Fibroblast of skin of scalp (primary cell): ENCODE measurements at places on chromosomes 7 and 10.

- no peak for DNase-seq
Observed at GRCh38 chr10:89248990-89249389, 2.6 kb downstream of the LIPA start.

DNA sequence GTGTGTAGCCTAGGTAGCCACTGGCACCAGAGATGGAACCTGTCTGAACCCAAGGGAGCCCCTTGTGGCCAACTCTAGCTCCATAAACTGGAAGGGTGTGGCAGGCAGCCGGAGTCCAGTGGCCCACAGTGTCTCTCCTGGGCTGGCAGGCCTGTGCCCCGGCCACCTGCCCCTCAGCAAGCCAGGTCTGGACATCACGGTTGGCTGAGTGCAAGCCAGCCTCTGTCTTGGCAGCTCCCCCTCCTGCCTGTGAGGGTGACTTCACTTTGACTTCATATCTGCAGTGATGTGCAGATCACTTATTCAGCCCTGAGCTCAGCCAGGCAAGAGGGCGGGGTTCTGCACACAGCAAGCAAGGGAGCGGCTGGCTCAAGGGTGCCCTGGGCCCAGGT lies 1.3 kb upstream of the RET start:
- DNase-seq: no peak

DNA sequence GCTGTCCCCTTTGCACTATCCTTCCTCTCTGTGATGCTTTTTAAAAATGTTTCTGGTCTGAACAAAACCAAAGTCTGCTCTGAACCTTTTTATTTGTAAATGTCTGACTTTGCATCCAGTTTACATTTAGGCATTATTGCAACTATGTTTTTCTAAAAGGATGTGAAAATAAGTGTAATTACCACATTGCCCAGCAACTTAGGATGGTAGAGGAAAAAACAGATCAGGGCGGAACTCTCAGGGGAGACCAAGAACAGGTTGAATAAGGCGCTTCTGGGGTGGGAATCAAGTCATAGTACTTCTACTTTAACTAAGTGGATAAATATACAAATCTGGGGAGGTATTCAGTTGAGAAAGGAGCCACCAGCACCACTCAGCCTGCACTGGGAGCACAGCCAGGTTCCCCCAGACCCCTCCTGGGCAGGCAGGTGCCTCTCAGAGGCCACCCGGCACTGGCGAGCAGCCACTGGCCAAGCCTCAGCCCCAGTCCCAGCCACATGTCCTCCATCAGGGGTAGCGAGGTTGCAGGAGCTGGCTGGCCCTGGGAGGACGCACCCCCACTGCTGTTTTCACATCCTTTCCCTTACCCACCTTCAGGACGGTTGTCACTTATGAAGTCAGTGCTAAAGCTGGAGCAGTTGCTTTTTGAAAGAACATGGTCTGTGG lies 11.4 kb upstream of the CSGALNACT2 start:
- DNase-seq: no peak

DNA sequence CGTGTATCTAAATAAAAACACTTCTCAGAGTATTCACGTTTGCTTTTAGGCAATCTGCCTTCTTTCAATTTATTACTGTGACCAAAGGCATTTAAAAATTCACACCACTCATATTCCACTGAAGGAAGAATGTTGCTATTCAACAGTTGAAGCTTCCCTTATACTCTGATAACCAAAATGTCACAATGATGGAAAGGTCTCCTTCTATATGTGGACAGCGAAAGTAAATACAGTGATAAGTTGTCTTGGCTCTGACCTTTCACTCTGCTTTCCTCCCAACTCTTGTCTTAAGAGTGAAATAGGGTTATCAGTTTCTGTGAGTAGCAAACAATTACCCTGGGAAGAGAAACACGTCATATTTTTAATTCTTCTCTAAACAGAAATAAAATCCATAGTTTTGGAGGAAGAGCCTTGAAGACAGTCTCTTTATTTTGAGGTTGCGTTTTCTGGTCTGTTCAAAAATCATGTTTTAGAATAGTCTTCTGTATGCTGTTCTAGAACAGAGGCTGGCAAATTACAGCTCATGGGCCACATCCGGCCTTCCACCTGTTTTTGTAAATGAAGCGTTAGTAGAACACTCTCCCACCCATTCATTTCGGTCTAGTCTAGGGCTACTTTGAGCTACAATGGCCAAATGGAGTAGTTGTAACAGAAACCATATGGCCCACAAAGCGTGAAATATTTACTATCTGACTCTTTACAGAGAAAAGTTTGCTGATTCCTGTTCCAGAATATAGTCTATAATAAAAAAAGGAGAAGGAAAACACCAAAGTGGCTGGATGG lies 41.3 kb downstream of the ETV1 start:
- no peak for DNase-seq

GRCh38 chr7:96174812-96175211 lies 147.1 kb downstream of the SLC25A13 start:
- no peak for DNase-seq

- DNase-seq: no peak
Observed at GRCh38 chr10:60488111-60488669, 98.5 kb upstream of the ANK3 start.

DNA sequence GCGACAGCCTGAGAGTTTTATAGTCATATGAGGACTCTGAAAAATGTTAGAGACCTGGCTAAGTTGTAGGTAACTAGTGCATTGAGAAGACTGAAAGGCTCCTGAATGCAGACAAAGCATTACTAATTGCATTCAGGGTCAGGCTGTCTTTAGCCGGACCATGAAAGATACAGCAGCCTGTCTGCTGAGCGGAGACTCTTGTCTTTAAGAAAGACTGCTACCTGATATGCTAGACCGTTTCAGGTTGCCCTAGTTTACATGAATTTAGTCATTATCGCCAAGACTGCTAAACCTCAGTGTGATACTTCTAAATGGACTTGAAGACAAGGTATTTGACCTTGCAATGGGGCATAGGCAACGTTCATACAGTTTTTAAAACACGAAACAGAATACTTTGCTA lies 81.2 kb downstream of the BMPR1A start:
- no peak for DNase-seq

GRCh38 chr10:92761571-92761970 lies 71.8 kb downstream of the HHEX start:
- DNase-seq: peak; percentile 46

- DNase-seq: no peak
Observed at GRCh38 chr7:129690701-129691100, 79.2 kb downstream of the NRF1 start.

DNA sequence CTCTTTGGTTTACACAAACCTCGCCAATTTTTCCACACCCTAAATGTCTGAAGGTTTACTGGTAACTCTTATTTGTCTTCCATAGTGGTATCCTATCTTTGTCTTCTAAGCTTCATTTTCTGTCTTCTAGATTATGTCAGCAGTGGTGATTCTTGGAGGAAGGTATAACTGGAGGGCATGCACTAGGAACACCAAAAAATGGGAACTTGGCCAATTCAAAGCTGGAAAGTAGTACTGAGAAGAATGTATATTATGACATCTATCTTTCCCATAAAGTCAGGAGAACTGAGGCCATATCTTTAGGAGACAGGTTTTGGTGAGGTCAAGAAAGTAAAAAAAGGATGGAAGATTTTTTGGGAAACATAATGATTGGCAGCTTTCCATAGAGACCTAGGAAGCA lies 113.3 kb downstream of the CPEB3 start:
- peak; percentile 8 for DNase-seq

GRCh38 chr7:15457990-15458955 lies 103.5 kb downstream of the AGMO start:
- peak; percentile 67 for DNase-seq

- no peak for DNase-seq
Observed at GRCh38 chr10:31081937-31082840, 50.5 kb upstream of the ZNF438 start.

DNA sequence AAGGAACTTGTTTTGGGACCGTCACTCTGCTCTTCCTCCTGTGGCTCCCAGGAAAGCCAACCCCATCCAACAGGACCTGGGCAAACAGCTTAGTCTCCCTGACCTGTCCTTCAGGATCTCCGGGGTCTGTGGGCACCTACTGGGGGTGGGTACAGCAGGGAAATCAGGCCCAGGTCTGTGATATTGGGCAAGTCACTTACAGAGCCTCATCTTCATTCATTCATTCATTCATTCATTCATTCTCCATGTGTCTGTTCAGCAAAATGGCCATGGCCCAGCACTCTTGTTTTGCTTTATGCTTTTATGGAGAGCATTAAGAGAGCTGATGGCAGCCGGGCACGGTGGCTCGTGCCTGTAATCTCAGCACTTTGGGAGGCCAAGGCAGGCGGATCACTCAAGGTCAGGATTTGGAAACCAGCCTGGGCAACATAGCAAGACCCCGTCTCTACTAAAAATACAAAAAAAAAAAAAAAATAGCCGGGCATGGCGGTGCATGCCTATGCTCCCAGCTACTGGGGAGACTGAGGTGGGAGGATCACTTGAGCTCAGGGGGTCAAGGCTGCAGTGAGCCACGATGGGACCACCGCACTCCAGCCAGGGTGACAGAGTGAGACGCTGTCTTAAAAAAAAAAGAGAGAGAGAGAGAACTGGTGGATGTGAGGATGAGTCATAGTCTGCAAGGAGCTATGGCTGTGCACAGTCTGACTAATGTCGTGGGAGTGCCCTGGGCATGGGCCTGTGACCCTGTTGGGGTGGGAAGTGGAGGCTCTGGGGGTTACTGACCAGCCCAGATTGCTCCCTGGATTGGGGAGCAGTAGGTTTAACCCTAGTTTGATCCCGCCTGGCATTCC lies 54.3 kb downstream of the CLIP2 start:
- peak; percentile 74 for DNase-seq

DNA sequence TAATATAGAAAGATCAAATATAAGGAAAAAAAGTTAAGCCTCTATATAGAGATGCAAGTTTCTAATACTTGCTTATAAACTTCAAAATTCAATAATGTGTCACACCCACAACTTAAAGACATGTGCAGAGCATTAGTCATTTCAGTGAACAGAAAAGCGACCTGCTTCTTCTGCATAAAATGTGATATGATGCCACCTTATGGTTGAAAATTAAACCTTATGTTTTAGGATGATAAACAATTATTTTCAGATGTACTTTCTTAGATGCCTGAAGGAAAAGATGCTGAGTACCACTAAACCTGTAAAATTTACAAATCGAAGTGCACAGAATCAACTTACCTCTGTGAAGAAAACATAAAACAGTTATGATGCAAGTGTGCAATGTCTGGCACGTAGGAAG lies 96.0 kb downstream of the MTERF1 start:
- peak; percentile 76 for DNase-seq

DNA sequence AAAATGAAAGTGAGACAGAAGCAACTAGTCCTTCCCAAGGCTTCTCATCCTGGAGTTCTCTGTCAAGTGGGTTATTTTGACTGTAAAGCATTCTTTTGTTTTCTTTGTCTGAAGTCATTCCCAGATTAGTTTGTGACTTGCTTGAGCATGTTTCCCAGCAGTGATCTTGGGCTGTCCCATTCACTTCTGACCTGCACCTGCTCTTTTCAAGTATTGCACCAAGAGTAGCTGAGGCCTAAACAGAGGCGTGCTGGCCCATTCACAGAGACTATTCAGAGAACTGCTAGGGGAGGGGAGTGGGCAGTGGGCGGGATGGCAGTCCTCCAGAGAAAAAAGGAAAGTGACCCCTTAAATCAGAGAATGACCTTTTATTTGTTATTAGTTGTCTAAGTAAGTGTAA lies 61.3 kb downstream of the CACNA2D1 start:
- no peak for DNase-seq

DNA sequence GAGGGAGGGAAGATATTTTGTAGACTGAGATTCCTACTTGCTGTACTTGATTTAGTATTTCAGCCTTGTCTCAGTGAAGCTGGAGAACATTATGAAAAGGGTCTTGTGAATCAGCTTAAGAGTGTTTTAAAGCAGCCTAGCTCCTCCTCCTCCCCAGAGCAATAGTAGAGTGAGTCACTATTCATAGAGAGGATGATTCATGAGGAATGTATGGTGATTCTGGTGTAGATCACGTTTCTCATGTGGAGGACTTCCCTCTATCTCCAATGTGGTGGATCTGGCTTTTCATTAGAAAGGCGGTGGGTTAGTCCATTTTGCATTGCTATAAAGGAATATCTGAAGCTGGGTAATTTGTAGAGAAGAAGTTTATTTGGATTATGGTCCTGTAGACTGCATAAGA lies 340.1 kb upstream of the CHRM2 start:
- DNase-seq: peak; percentile 86

DNA sequence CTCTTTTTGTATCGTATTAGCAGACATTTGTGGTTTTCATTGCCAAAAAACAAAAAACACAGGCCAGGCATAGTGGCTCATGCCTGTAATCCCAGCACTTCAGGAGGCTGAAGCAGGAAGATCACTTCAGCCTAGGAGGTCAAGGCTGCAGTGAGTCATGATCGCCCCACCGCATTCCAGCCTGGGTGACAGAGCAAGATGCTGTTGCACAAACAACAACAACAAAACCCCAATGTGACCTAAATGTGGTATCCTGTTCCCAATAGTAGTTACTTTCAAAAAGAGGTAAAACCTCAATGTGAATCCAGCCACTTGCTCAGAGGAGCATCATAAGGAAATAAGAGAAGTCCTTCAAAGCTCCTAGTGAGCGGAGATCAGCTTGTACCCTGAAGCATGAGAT lies 45.8 kb upstream of the SKAP2 start:
- DNase-seq: no peak

DNA sequence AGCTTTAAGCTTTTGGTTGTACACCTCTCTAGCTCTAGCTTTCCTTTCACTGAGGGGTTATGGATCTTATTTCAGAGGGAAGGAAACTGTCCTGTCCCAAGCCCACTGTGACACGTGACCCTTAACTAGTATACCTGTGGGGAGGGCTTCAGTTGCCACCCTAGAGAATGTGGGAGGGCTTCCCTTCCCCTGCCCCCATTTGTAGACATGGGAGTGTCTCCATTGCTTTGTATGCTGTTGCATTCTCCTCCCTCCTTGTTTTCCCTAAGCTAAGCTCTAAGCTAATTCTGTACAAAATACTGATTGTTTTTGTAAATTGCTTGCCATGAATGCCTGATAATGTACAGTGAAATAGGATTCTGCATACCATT lies 11.2 kb downstream of the LUC7L2 start:
- DNase-seq: no peak

DNA sequence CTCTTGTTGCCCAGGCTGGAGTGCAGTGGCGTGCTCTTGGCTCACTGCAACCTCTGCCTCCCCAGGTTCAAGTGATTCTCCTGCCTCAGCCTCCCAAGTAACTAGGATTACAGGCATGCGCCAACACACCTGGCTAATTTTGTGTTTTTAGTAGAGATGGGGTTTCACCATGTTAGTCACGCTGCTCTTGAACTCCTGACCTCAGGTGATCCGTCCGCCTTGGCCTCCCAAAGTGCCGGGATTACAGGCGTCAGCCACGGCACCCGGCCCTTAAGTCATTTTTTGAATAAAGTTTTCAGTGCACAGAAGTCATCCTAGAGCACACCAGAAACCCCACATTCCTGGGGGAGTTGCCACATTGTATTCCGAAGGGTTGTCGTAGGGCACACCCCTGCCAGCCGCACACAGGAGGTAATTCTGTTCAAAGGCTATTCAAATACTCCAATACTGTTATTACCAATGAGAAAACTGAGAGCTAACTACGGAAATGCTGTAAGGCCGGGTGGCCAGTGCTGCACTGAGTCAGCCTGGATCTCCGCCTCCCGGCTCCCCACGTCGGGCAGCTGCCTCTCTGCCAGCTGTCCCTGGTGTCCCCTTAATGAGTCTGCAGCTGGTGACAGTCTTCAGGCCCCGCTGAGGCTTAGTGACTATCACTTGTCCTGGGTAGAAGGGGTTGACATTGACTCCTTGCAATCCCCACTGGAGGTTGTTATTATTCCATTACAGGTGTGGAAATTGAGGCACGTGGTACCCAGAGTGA lies 8.6 kb upstream of the RFC2 start:
- DNase-seq: no peak

GRCh38 chr10:52662256-52662655 lies 110.3 kb downstream of the MBL2 start:
- no peak for DNase-seq
